Fibroblast of lung (primary cell): ENCODE measurements at places on chromosomes 12 and 14. TPM values are rescaled to one million over a fixed set of nuclear protein-coding genes. Genes with fewer than 3 reads are reported as not detected.

DNA sequence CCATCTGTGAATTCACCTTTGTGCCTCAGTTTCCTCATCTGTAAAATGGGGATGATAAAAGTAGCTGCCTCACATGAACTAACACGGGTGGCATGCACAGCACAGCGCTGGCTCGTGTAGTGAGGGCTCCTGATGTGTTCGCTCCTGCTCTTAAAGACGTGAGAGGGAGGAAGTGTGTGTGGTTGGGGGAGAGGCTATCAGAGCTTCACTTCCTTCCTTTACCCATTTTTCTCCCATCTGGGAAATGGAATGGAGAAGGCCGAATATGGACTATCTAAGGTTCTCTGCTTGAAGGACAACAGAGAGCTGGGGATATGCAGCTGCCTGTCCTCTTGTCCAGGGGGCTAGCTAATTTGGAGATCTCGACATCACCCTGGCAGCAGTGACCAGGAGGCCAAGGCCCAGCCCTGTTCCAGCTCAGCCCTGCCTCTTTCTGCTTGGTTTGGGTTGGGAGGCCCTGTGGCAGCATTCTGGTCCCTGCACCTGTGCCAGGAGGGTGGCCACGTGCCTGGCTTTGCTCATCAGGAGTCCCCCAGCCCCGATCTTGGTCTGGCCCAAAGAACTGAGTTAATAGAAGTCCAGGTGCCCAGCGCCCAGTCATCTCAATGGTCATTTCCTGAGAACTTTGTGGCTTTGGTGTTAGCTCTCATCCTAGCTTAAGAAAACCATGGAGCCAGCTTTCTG is 44.5 kb upstream of the ESRRB start:
- DNase-seq = no peak

The KRT85 gene
- total RNA-seq = not detected in 2 replicates

The RNASE3 gene
- not detected in 2 replicates for total RNA-seq

The PRB2 gene
- total RNA-seq = not detected in 2 replicates

The TEX52 gene
- not detected in 2 replicates for total RNA-seq

DNA sequence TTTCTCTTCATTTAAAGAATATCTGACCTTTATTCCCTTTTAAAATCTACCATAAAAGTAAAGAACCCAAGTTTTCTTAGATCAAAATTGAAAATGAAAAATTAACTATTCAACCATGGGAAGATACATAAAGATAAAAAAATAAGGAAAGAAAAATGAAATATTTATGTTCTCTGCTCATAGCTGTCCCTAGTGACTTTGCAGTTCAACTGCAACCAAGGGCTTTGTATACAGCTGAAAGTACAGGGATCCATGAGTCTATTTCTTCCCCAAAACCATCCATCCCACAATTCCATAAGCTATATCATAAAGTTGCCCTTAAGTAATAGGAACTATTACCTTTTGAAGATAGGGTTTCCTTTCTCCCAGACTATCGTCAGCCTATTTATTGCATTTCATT is 113.1 kb downstream of the ITPR2 start:
- no peak for DNase-seq

DNA sequence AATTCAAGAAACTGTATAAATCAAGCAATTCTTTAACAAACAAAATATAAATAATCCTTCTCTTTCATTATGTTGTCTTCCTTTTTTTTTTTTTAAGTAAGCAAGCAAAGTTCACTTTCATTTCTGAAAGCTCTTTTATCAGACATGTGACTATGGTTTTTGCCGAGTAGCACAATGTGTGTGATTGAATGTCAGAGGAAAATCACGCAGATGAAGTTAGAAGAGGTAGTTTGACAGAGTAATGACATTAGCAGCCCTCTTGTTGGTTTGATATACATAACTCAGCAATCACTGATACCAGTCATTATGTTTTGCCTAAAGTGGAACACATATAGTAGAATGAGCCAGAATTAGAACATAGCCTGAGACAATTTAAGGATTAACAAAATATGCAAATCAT is 19.0 kb downstream of the ALX1 start:
- no peak for DNase-seq

DNA sequence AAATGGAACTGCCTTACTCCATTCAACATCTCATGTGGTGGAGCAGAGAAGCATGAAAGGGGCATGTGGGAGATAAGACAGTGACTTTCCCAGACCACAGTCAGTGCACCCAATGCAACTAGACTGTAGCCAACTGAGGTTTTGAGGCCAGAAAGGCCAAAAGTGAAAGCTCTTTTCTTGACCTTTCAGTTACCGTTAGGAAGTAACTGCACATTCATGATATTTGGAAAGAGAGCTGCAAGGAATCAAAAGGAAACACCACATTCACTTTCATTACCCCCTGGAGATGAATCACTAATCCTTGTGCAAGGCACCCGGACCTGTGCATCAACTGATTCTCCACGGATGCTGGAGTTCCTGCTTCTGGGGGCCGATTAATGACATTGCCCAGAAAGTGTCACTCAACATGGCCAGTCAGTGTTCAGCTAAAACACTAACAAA is 72.9 kb upstream of the ELK3 start:
- peak; percentile 20 for DNase-seq

The DNAI7 gene
- total RNA-seq = 0.17 and 0.26 TPM in 2 replicates

The NEK9 gene
- total RNA-seq = 81.3 and 91.7 TPM in 2 replicates

The RIMKLB gene
- 13.0 and 13.4 TPM in 2 replicates for total RNA-seq

The ABHD12B gene
- total RNA-seq = under 0.01 TPM in 2 replicates

GRCh38 chr14:72565149-72565559 is 328.7 kb downstream of the DPF3 start:
- DNase-seq = no peak

The DHRS2 gene
- total RNA-seq = not detected in 2 replicates

The PDE3A gene
- 0.17 and 0.26 TPM in 2 replicates for total RNA-seq

GRCh38 chr12:100120355-100120754 is 22.3 kb downstream of the BLTP3B start:
- no peak for DNase-seq

DNA sequence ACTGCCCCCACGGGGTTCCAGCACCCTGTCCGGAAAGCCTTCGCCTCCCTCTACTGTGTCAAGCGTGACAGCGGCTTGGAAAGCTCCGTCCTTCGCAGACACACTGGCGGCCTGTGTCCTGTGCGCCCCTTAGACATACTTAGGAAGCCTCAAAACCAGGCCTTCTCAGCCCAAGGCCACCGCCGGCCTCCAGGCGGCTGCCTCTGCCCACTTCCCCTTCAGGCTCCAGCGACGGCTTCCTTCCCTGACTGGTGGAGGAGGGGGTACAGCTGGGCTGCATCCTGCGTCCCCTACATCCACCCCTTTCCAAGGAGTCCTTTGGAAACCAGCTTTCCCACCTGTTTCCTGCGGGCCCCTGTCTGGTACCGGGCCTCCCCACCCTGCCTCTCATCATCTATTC is 2.5 kb upstream of the CACNA2D4 start:
- DNase-seq = no peak

DNA sequence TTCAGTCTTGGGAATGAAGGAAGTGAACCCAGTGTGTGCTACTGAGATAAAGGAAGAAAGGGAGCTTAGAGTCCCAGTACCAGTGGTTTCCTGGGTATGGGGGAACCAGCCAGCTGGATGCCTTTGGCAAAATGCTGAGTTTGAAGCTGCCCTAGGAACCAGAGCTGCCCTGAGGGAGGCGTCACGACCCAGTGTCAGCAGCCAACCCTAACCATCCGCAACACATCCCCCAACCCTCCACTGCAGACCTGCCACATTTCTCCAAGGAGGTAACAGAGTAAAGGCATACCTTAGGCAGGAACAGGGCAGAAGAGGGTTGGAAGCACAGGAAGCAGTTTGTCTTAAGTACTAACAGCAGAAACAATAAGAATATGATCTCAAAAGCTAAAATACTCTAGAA is 28.6 kb downstream of the PRDM4 start:
- DNase-seq = no peak

The TSPAN19 gene
- not detected in 2 replicates for total RNA-seq

DNA sequence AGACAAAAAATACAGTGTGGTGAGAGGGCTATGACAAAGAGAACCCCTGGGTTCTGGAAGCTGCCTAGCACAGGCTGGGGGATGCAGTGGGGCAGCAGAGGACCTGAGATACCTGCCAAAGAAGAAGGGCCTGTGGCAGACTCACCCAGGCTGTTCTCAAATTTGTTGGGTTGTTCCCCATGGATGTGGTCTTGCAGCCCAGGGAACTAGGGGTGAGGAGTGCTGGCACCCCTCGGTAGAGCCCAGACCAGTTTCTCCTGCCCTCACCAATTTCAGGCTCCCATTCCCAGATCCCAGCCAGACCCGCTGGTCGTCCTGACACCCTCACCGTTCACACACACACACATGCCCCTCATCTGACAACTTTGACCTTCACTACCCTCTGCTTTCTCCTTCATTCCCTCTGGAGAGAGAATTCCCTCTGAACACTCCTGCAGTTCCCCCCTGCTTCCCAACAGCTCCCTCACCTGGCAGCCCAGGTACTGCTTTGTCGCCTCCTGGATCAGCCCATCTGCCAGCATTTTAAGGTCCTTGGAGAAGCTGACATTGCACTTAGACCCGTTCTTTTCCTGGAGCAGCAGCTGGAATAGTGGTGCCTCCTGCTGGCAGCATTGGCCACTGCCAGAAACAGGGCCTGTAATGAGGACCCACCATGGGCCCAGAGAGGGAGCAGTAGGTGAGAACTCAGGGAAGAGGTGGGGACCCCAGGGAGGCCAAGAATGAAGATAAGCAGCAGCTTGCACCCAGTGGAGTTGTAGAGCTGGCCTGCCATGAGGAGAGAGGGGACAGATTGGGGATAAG is 5.9 kb upstream of the GDF11 start:
- DNase-seq = peak; percentile 76

- peak; percentile 79 for DNase-seq
Observed at GRCh38 chr12:46915836-46916235, 90.0 kb upstream of the SLC38A4 start.

- DNase-seq = peak; percentile 6
Observed at GRCh38 chr12:69107541-69107940, 131.8 kb upstream of the CPSF6 start.

The SOAT2 gene
- total RNA-seq = under 0.01 TPM in 1 of 2 replicates, not detected in the other

The SELPLG gene
- 0.51 and 1.5 TPM in 2 replicates for total RNA-seq

DNA sequence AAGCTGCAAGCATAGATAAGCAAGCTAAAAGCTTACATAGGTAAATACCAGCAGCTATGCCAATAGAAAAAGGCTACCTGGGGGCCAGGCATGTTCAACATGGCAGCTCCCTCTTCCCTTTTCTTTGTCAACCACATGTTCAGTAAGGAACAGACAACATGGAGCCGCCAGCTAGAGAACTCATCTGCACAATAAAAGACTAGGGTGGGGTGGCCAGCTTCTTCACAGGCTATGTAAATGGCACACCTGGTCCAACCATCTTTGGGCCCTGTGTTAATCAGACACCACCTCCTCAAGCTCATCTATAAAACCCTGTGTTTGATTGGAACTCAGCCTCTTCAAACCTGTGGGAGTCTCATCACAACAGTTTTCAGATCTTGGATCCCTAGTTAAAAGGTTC is 129.7 kb upstream of the TMPO start:
- DNase-seq = no peak

The PRKD1 gene
- 15.9 and 20.1 TPM in 2 replicates for total RNA-seq

The TCL1A gene
- total RNA-seq = not detected in 2 replicates

The TPPP2 gene
- total RNA-seq = not detected in 2 replicates

- DNase-seq = no peak
Observed at GRCh38 chr14:55926007-55926406, 192.2 kb upstream of the PELI2 start.

DNA sequence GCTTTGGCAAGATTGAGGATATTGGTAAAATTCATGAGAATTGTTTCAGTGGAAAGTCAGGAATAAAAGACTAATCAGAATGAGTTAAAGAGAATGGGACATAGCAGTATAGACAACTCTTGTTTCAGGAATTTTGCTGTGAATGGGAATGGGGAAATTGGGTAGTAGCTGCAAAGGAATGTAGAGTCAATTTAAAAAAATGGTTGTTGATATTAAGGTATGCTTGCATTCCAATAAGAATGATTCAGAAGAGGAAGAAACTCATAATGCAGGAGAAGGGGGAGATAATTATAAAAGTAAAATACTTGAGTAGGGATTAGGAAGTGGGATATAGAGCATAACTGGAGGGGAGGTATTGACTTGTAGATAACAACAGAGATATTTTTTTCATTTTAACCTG is 40.7 kb downstream of the MNAT1 start:
- DNase-seq = peak; percentile 27

GRCh38 chr12:3218228-3219171 is 141.3 kb downstream of the TSPAN9 start:
- DNase-seq = peak; percentile 76

- peak; percentile 60 for DNase-seq
Observed at GRCh38 chr12:64097366-64098105, 124.6 kb downstream of the KICS2 start.

- DNase-seq = no peak
Observed at GRCh38 chr12:112602150-112602549, 183.4 kb downstream of the PTPN11 start.

DNA sequence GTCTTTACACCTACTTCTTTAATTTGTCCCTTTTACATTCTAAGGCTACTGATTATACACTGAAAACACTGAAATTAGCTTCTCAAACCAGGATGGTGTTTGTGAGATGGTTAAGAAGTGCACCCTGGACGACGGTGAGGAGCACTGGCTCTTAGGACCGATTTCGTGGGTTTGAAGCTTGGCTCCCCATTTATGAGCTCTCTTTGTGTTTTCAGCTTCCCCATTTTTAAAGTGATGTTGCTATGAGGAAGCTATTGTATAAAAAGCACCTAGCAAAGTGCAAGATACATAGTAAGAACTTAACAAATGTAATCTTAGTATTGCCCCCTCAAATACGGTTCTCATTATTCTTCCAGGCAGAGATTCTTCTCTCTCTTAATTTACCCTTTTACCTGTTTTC is 4.7 kb downstream of the NFYB start:
- DNase-seq = no peak

The KCNA5 gene
- total RNA-seq = not detected in 2 replicates

DNA sequence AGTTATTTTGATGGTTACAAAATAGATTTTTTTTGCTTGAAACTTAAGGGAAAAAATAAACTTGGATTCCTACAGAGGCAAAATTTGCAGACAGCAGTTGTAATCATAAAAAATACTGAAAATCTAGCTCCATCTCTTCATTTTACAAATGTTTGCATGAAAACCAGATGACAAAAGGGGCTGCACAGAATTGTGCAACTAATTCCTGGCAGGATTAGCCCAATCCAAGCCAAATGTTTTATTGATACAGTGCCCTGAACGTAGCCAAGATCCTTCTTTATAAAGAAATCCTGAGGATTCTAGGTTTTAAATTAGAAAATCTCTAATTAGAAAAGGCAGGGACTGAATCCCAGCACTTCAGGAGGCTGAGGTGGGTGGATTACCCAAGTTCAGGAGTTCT is 356.4 kb upstream of the SEL1L start:
- DNase-seq = no peak

The KCNH3 gene
- total RNA-seq = 0.17 and 0.26 TPM in 2 replicates

DNA sequence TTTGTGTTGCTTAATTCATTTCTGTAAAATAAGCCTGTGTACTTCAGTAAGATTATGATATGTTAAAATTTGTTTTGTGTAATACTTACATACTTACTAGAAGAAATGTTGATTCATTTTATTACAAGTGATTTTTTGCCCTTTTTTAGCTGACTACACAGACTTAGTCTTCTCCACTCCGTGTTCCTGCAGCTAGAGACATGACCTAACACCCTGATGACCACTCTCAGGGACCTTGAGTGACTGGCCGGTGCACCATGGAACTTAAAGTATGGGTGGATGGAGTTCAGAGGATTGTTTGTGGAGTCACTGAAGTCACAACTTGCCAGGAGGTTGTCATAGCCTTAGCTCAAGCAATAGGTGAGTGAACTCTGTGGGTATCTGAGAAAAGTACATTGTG is 69.8 kb downstream of the BHLHE41 start:
- no peak for DNase-seq
